ENCODE measurements at places on chromosomes 6 and 20.

DNA sequence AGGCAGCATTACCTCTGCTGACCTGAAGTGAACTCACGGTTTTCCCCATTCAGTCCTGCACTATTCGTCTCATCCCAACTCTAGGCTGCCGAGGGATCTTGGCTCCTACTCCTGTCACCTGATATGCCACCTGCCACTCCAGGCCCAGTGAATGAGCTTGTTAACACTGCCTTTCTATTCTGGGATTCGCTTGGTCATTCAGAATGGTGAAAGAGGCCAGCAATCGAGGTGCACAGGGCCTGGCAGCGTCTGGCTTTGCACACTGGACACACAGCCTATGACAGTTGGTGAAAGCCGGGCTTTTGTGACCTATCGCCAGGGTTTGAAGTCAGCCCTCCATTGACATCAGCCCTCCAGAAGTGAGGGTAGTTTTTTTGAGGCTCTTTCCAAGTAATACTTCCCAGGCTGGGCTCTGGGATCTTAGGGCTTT is 59.3 kb upstream of the MYL9 start:
- DNase-seq, result no peak

- no peak for DNase-seq
Observed at GRCh38 chr20:41234546-41234945, 83.0 kb downstream of the ZHX3 start.

- DNase-seq, result no peak
Observed at GRCh38 chr6:158655569-158656450, 6.0 kb downstream of the SYTL3 start.

- DNase-seq, result peak; percentile 65
Observed at GRCh38 chr6:7201732-7202541, 94.2 kb downstream of the RREB1 start.

GRCh38 chr20:62724692-62725595 is 16.3 kb downstream of the NTSR1 start:
- no peak for DNase-seq

DNA sequence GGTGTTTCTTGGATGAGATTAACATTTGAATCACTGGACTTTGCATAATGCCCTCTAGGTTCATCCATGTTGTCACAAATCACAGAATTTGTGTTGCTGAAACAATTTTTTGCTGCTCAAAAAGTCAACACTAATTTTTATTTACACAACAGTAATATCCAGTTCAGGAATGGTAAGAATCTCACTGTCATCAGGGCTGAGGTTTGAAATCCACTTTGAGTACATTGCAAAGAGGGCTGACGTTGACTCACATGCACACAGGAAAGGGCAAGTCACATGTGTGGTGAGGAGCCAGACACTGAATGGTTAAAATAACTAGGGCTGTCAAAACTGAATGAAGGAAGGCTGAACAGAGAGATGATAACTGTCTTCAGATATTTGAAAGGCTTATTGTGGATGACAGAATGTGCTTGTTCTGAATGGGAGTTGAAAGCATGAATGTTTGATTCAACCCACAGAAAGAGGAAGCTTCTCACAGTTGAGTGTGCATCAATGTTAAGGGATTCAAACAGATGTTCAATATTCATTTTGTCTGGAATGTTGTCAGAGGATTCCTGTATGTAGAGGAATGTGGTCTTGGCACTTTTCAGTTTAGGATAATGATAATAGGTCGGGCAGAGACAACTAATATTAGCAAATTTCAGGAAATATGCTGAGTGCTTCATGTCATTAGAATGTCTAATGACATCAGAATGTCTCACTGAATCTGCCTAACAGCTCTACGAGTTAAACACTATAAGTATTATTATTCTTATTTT is 3.6 kb upstream of the ADGRG6 start:
- DNase-seq, result no peak

DNA sequence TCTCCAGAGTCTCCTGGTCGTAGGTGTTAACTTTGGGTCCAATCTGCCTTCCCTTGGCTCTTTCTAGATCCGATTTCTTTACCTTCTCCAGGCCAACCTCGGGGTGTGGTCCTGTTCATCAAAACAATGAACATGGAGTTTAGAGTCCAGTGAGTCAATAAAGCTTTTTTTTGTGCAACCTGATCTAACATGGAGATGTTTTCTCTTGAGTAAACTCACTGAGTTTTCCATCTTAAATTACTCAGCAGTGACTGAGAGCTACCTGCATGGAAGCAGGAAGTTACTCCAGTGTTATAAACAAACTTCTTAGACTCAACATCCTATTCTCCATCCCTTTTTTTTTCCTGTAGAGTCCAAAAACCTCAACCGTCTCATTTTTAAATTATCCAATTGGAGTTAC is 14.9 kb upstream of the SLC22A1 start:
- DNase-seq, result no peak

GRCh38 chr6:31466466-31466865 is 31.5 kb upstream of the MICB start:
- DNase-seq, result no peak

DNA sequence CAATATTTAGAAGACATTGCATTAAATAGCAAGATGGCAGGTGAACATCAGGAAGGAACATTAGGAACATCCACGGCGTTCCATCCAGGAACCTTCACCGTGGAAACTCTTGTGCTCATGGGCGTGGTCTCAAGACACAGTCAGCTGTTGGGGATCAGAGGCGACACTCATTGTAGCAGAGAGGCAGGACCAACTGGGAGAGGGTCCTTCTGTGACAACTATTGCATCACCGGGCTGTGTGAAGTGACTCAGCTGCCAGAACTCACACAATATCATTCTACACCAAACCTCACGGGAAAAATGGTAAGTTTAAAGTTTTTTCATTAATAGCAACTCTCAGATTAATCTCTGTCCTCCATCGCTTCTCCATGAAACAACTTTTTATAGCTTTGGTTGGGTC is 334.8 kb upstream of the SULF2 start:
- DNase-seq, result no peak

- DNase-seq, result no peak
Observed at GRCh38 chr20:16001286-16001685, 572.0 kb downstream of the KIF16B start.

- DNase-seq, result no peak
Observed at GRCh38 chr20:32908334-32909292, 49.9 kb downstream of the EFCAB8 start.

DNA sequence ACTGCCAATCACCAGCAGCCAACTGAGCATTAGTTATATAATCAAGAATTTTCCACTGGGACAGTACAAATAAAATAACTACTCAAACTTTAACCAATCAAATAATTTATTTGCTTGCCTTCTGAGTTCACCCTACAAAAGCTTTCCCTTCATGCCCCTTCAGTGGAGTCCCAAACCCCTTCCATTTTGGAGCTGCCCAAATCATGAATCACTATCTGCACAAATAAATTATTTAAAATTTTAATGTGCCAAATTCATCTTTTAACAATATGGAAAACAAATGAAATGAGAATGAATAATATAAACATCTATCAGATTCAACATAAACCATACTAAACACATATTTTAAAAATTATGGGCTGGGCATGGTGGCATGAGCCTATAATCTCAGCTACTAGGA is 85.9 kb downstream of the KIF13A start:
- DNase-seq, result no peak

- DNase-seq, result no peak
Observed at GRCh38 chr6:131003488-131004386, 59.3 kb downstream of the EPB41L2 start.

GRCh38 chr20:56360133-56360907 is 1.5 kb downstream of the FAM210B start:
- DNase-seq, result no peak

GRCh38 chr20:21503345-21503744 is 10.5 kb downstream of the NKX2-2 start:
- DNase-seq, result no peak

DNA sequence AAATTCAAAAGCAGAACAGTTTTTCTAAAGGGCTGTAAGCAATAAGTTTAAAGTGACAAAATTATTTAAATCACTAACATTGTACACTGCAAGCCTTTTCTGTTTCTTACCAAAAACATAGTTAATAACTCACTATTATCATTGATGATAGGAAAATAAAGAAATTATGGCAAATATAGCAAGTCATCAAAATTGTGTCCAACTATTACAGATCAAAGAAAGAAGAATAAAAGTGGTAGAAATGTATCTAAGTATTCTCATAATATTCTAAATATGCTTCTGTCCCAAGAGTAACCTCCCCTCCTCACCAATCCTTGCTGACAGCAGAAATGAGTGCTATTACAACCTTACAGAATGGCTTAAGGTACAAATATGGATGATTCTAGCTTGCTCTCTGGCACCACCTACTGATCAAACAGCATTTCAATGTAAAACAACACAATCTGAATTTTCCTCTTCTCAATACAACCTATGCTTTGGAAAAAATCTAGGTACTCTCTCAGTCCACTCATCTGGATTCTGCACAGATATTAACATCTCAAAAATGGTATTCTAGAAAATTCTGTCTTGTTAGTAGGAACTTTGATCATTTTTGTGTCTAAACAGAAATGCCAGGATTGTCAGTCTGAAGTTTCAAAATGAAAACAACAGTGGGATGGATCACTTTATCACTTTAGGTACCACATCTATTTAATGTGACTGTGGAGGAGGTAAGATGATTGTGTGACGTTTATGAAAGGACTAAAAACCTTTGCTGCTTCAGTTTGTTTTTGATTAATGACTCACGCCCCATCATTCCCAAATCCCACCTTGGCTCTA is 40.9 kb downstream of the ZFP64 start:
- no peak for DNase-seq

DNA sequence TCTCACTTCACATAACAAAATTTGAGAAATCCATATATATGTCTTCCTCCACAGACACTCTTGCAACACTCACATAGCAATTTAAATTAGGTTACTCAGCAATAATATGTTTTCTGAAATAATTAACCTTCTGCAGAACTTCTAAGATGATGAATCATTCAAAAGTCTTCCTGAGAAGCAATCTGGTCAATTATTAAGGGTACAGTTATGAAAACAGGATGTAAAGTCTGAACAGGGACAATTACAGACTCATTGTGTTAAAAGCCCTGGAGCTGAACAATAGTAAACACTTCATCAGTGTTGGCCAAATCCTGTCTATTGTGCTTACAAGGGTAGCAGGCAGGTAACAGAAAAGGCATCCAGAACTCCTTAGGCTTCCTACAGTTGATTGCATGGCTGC is 75.4 kb downstream of the FILIP1 start:
- no peak for DNase-seq

DNA sequence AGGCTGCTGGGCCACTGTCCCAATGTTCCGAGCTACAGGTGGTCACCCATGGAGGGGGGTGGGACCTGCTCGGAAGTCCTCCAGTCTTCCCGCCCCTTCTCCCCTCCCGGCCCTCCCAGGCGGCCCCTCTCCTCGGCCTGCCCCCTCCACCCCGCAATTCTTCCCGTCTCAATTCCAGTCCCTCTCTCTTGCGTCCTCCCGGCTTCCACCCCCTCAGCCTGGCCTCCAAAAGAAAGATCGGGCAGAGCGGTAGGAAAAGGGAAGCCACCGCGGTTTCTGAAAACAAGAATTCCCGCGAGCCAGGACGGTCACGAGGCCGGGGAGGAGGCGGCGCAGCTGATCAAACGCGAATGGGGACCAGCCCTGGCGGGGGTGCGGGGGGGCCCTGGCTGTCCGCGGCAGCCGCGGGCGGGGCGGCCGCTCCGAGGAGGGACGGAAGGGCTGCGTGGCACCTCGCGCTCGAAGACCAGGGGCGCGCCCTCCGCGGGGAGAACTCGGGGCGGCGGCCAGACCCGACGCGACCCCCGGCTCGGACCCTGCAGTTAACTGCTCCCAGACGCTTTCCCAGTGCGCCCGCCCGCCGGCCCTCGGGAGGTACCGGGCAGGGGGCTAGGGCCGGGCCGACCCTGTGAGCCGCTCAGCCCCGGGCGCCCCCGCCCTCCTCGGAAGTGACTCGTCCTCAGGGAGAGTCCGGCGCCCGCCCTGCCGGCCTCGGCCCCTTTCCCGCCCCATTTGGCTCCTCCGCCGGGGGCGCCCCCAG is 1.0 kb downstream of the PXDC1 start:
- DNase-seq, result peak; percentile 46

GRCh38 chr6:6891125-6891721 is 216.5 kb upstream of the RREB1 start:
- no peak for DNase-seq

GRCh38 chr6:44047179-44047546 is 80.1 kb downstream of the MRPL14 start:
- no peak for DNase-seq

DNA sequence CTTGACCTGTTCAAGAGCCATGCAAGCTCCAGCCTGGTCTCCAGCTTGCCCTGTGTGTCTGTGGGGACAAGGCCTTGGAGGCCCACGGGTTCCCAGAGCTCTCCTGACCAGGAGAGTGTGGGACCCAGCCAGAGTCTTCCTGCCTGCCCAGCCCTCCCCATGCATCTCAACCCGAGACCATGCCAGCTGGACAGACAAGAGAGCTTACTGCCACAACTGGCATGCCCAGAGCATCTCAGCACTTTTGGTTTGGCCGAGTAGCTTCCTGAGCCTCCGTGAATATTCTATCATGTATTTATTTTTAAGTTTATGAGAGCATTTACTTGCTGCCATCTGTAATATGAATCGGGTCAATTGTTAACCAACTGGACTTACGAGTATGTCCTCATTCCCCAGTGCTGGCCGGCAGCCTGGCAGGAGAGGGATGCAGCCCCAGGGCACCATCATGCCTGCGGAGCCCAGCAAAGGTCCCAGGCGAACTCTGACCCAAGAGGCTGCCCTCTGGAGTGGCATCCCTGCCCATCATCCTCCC is 14.9 kb downstream of the IP6K3 start:
- no peak for DNase-seq

GRCh38 chr6:24089736-24090135 is 36.3 kb upstream of the NRSN1 start:
- DNase-seq, result no peak

- no peak for DNase-seq
Observed at GRCh38 chr6:34298941-34299340, 50.1 kb upstream of the SMIM29 start.

GRCh38 chr6:134442073-134442472 is 124.2 kb upstream of the SGK1 start:
- no peak for DNase-seq

DNA sequence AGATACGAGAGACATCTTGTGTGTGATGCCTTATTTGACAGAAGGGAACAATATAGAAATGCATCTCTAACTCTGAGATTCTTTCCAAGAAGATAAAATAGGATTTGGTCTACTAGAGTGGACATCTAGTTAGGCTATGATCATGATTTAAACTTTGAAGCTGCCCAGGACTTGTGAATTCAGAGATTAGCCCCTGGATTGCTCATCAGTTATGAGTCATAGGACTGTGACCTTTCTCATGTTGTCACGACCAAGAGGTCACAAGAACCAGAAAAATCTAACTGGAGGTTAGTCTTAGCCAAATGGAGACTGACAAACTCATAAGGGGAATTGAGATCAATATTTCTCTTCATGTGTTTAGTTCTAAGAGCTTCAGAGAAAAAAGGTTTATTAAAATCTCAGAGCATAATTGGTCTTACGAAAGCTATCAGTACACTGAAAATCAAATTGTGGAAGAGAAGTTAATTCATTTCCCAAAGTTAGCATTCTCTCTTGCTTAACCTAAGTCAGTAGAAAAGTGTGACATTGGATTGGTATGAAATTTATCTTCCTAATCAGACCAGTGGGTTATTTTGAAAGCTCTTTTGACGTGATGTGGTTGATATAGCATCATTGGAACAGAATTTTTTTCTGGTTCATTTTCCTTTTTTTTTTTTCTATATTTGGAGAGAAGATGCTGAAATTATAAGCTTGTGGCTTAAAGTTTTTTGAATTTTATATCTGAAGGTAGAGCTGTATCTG is 245.7 kb downstream of the RNF144B start:
- DNase-seq, result no peak

GRCh38 chr6:16512544-16513290 is 248.5 kb downstream of the ATXN1 start:
- DNase-seq, result no peak

All from activated B cell treated with CpG ODN at 0.5 μM for 24 hours (primary cell).